NCI-H526 (cell line): ENCODE measurements at places on chromosomes 16 and 17.
A peak's percentile ranks its signal among the peaks of the same experiment; 100 is the strongest.

GRCh38 chr16:46949241-46949892 lies 24.1 kb downstream of the DNAJA2 start:
- DNase-seq, result no peak

GRCh38 chr17:10697092-10698081 lies at the start of the genes ADPRM and SCO1:
Gene ADPRM, plus strand, starts transcription at chr17:10697594. Its CDS starts 7,333 bp downstream, at chr17:10704927.
Gene SCO1, minus strand, starts transcription at chr17:10697533. Its CDS starts 26 bp downstream, at chr17:10697507.
- DNase-seq, result peak; percentile 84

- no peak for DNase-seq
These were observed 22.7 kb upstream of the KIF19 start for GRCh38 chr17:74303305-74303704.

DNA sequence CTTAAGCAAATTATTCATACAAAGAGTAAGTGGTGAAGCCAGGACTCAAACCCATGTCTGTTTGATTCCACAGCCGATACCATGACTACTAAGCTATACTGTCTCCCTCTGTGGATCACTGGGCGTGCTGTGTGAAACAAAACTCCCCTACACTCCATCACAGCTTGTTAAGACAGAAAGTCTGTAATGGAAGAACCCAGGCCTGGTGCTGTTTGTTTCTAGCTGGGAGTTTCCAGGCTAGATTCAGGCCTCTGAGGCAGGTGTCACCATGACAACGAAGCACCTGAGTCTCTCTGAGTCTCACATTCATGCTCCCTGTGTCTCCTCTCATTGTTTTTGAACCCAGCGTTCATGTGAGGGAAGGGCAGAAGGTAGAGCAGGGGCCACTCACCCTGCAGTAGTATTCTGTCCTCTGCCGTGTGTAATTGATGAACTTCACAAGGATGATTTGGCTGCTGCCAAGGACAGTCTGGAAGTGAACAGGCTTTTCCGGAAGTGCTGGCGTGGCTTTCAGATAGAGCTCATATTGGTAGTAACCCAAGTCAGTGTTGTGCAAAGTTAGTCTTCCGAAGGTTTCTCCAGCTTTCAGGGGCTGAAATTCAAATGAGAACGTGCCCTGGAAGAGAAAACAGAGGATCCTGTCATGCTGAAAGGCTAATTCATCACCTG lies 8.6 kb upstream of the VAC14 start:
- peak; percentile 19 for DNase-seq

- no peak for DNase-seq
These were observed 8.6 kb downstream of the SARM1 start for GRCh38 chr17:28379814-28380801.

- no peak for DNase-seq
These were observed 1.5 kb downstream of the ABCC3 start for GRCh38 chr17:50635982-50636803.

GRCh38 chr16:76226011-76226410 lies 51.2 kb upstream of the CNTNAP4 start:
- no peak for DNase-seq

DNA sequence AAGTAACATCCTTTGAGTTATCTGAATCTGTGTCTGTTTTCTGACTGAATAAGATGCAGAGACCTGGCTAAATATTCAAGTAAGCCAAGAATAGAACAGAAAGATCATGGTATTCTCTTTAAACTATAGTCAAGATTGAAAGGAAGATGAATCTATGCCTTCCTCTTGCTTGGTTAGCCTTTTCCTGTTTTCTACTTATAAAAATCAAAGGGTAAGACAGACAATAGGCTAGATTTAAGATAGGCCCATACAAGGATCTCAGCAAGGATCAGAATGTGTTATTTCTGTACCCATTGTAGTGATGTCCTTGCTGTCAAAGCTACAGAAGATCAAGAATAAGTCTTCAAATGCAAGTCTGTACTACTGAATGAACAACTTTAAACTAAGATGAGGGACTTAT lies 7.0 kb upstream of the CDR2 start:
- no peak for DNase-seq

- DNase-seq, result no peak
These were observed 93.7 kb downstream of the MRM1 start for GRCh38 chr17:36695082-36695481.

DNA sequence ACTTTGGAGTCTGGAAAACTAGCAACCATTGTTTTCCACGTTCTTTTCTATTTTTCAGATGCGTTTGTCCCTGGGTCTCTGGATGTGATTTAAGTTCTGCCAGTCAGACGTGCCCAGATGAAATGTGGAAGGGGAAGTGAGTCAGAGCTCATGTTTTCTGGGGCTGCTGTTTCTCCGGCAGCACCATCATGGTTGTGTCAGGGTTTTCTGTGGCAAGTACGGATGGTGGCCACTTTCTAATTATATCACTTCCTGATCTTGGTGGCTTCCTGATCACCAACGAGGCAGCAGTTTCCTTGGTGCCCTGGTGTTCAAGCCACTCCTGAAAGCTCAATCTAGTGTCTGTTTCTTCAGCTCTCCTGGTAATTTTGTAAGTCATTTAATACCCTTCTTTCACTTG lies 31.4 kb upstream of the PMFBP1 start:
- no peak for DNase-seq

DNA sequence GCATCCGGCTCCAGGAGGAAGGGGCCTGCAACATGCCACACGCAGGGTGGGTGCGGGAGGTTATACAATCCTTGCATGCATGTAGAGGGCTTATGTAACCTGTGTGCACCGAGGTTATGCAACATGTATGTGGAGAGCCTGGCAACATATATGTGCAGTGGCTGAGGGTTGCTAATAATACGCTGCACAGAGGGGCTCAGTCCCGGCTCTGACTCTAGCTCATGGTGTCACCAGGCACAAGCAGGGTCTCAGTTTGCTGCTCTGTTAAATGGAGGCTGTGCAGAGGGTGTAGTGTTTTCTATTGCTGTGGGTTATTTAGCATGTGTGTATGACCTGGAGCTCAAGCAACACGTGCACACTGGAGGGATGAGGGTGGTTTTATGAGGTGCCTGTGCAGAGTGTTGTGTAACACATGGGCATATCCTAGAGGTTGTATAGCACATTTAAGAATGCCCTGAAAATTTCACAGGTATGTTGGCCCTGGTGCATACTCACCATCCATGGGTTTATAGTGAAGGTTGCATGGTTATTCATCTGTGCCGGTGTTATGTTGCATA lies 13.3 kb downstream of the THRA start:
- DNase-seq, result no peak

DNA sequence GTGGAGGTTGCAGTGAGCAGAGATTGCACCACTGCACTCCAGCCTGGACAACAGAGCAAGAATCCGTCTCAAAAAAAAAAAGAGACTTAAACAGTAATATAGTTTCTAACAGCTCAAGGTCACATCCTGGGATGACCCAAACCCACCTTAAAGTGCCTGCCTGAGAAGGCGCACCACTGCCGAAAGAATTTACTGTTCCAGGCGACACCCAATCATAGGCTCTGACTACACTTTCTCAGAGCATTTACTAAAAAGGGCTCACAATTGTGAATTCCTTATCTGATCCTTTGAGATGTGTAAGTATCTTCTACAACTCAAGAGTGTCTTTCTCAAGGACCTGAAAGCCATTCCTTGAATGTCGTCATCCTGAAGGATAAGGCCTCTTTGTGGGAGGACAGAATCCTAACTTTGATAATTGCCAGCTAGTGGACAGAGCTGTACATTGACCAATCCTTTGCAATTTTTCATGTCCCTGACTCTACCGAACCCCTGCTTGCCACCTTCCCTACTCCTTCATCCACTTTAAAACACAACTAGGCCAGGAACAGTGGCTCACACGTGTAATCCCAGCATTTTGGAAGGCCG lies 2.6 kb upstream of the ST3GAL2 start:
- no peak for DNase-seq

GRCh38 chr16:9971907-9972306 lies 210.3 kb downstream of the GRIN2A start:
- no peak for DNase-seq

- no peak for DNase-seq
These were observed 365.7 kb downstream of the NPIPA8 start for GRCh38 chr16:17970816-17971331.

- no peak for DNase-seq
These were observed 203.4 kb downstream of the GSG1L start for GRCh38 chr16:27860091-27860490.

GRCh38 chr17:373613-374230 lies 21.1 kb upstream of the RPH3AL start:
- DNase-seq, result no peak

GRCh38 chr16:13733561-13733960 lies 186.4 kb upstream of the ERCC4 start:
- DNase-seq, result no peak

DNA sequence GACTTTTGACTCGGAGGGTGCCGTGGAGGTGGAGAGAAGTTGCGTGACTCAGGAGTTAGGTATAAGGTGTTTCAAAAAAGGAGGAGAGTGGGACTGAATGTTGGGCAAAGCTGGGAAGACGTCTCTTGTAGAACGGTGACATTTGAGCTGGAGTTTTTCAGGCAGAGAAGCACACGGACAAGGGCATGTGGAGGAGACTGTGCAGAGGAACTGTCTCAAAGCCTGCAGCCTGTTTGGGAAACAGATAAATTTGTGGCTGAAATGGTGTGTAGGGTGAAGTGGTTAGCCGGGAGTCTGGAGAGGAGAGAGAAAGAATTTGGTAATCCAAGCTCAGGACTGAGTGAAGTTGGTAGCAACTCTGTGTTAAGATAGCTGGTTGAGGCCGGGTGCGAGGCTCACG lies 9.8 kb downstream of the USP10 start:
- no peak for DNase-seq

- no peak for DNase-seq
These were observed 217.9 kb upstream of the CIBAR2 start for GRCh38 chr16:85330006-85330693.

DNA sequence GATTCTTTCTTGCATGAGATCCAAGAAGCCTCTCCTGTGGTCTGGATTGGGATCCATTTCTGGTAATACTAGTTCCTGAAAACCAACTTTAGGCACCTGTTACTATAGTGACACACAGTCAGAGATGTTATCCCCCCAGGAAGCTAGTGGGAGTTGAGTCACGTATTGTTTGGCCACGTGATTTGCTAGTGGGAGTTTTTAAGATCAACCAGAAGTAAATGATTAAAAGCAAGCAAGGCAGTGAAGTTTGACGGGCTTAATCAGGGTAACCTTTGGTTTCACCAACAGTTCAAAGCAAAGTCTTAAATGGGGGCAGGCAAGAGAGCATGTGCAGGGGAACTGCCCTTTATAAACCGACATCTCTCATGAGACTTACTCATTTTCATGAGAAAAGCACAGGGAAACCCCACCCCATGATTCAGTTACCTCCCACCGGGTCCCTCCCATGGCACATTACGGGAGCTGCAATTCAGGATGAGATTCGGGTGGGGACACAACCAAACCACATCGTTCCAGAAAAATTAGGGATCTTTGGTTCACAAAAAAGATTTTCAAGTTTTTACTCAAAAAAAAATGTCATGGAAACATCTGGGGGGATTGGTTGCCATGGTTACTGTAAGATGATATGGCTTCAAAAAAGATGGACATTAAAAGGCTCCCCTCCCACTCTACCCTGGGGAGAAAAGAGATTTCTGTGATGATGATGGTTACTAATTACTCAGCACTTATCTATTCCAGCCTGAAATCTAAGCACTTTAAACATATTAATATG lies 483.1 kb upstream of the ERCC4 start:
- DNase-seq, result no peak

DNA sequence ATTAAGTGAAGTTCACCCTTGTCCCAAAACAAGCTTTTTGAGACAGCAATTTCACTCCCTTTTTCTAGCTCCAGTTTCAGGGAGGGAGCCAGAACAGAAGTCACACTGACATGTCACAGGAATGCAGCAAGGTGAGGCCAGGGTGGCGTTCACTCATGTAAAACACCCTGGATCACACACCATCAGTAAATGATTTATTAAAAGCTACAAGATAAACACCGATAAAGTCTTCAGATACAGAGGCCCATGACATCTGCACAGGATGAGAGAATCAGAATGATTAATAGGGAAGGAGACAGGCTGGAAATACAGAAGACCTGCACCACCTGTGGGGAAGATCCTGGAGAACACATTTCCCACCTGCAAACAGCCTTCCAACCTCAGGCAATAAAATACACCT lies 77.5 kb upstream of the DYNLRB2 start:
- no peak for DNase-seq

DNA sequence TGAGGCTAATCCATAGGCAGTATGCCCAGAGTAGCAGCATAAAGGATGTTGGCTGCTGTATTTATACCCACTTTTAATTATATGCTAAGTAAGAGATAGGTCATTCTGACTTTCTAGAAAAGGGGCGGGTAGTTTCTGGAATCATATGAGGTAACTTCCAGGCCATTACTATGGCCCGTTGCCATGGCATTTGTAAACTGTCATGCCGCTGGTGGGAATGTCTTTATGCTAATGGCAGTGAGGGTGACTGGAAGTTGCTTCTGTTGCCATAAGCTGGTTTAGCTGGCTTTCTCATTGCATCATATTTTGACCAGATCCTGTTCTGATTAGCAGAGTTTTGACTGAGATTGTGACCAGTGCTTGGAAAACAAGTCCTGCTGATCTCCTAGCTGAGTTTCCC lies 929.6 kb upstream of the CDH8 start:
- no peak for DNase-seq

DNA sequence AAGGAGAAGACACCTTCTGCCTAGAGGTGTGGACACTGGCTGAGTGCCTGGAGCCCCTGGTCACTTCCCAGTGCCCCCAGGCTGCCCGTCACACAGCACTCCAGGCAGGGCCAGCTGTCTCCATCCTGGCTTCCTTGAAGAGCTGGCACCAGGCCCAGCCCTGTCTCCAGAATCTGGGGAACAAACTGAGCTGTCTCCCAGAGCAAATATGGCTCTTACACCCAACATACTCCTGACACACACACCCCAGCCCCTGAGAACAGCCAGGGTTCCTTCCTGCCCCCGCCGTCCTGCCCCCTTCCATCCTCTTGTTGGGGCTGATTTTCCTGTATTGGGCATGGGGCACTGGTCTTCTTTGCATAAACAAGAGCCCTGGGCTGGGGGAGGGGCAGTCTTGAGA lies 9.1 kb downstream of the NHERF1 start:
- DNase-seq, result no peak

DNA sequence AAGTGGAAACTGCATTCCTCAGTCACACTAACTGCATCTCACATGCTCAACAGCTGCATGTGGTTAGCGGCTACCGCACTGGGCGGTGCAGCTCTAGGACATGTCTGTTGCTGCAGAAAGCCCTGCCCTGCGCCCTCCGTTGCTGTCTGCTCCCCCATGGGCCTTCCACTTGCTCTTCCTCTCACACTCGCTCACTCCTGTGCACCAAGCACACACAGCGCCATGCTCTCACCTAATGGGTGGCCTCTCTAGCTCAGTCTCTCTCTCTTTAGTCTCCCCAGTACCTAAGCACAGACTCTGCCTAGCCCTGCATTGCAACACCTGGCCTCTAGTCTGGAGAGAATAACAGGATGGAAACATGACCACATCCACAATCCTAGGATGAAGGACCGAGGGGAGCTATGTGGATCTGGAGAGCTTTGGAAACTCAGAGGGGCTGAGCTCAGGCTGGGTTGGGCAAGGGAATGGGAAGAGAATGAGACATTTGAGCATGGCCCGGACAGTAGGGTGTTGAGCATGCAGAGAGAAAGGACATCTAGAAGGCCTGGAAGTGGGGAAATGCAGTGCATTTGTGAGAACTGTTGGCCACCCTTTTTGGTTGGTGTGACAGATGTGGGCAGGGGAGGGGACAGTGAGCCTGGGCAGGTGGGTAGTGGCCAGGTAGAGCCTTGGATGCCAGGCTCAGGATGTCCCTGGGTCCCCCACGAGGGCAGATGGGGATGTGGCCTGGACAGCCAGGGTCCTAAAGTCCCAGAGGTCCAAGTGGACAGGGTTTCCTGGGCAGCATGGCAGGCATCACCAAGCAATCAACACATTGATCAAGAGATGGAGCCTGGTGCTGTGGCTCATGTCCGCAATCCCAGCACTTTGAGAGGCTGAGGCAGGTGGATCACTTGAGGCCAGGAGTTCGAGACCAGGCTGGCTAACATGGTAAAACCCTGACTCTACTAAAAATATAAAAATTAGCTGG lies 16.1 kb downstream of the SGCA start:
- DNase-seq, result no peak
